Smooth muscle cell of the brain vasculature (primary cell): ENCODE measurements at places on chromosomes 16 and 17.

- no peak for DNase-seq
Measured at GRCh38 chr16:3643095-3643730, 11.3 kb upstream of the DNASE1 start.

GRCh38 chr17:2222901-2223616 is 80.5 kb downstream of the SMG6 start:
- DNase-seq = no peak

GRCh38 chr16:53912155-53912554 is 208.2 kb downstream of the FTO start:
- DNase-seq = no peak

DNA sequence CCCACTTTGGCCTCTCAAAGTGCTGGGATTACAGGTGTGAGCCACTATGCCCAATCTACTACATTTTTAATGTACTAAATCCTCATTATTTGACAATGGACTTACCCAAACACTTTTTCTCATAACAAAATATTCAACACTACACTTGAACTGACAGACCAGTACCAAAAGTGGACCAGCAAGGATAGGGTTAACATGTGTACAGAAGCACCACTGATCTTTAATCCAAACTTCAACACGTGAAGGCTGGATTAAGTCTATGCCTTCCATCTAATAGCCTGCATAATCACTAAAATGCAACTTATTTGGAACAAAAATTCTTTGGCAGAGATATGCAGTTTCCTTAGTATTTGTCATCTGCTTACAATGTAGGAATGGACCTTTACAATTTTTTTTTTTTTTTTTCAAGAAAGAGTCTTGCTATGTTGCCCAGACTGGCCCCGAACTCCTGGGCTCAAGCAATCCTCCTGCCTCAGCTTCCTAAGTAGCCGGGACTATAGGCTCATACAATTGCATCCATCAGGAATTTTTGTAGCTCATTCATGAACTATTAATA is 60.0 kb upstream of the BCAR1 start:
- no peak for DNase-seq

DNA sequence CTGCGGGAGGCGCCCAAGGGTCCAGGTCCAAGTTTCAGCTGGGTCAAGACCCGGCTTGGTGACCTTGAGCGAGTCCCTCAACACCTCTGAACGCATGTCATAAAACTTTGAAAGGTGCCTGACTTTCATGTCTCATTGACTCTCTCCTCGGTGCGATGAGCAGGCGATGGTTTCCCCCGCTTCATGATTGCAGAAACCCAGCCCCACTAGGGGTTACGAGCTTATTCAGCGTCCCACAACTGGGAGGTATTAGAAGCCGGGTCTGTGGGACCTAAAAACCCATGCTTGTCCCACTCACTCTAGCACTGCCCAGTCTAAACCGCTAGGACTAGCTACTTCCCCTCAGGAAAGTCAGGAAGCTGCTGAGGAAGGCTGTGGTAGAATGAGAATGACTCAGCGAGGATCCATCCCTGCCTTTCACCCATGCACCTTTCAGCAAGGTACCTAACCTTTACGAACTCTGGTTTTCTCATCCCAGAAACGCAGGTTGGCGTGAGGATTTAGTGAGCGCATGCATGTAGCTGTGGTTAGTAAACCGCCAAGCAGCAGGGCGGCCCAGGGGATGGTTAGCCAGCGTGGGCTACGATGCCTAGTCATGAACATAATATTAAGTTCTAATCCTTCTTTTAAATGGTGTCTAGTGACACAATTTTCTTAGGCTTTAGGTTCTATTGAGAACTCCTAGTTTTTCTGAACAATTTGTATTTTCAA is 26.2 kb upstream of the RFFL start:
- no peak for DNase-seq

GRCh38 chr16:7861891-7862582 is 529.4 kb downstream of the RBFOX1 start:
- no peak for DNase-seq

DNA sequence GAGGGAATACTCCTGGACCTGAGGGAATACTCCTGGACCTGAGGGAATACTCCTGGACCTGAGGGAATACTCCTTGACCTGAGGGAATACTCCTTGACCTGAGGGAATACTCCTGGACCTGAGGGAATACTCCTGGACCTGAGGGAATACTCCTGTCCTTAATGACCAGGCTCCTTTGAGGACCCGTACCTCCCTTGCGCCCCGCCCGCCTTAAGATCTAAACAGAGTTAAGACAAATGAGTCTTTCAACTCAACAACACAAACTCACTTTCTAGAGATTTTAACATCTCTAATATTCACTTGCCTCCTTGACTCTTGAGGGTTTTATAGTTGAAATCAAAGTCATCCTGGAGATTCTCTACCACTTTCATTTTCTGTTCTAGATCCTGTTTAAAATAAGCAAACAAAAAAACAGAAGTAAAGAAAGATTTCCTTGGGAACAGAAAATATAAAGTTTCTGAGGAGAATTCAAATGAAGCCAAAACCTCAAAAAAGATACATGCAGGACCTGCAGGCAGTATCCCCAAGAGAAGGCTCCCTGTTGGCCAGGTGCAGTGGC is 49.7 kb downstream of the STAT3 start:
- DNase-seq = no peak

GRCh38 chr17:31696184-31696602 is 162.9 kb downstream of the COPRS start:
- DNase-seq = peak; percentile 53

- DNase-seq = no peak
Measured at GRCh38 chr16:787321-787966, 737 bp downstream of the RPUSD1 start.

DNA sequence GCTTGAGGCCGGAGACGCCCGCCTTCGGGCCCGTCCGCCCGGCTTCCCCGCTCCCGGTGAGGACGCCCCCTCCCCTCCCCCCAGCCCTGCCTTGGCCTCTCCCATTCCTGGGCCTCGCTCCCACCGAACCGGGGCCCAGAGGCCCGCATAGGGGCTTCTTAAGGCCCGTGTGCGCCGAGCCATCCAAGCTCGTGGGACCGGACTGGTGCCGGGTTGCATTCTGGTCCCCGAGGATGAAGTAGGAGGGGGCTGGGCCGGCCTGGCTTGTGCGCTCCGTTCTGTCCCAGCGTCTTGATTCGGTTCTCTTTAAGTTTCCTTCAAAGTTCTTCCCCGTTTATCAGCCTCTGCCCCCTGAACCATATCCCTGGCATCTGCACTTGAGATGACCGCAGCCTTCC is 488 bp downstream of the SENP3 start:
- DNase-seq = no peak
